ENCODE measurements at places on chromosomes 16 and 17.

GRCh38 chr16:83925957-83926725 is 26.9 kb upstream of the OSGIN1 start:
- no peak for DNase-seq

- no peak for DNase-seq
These were observed 292 bp downstream of the WSCD1 start for GRCh38 chr17:6070430-6070912.

- no peak for DNase-seq
These were observed 888 bp downstream of the PIGW start for GRCh38 chr17:36535669-36536081.

GRCh38 chr17:19295473-19296135 is 58.4 kb downstream of the EPN2 start:
- DNase-seq, result no peak

- DNase-seq, result no peak
These were observed 4.6 kb upstream of the PLK1 start for GRCh38 chr16:23673971-23674614.

DNA sequence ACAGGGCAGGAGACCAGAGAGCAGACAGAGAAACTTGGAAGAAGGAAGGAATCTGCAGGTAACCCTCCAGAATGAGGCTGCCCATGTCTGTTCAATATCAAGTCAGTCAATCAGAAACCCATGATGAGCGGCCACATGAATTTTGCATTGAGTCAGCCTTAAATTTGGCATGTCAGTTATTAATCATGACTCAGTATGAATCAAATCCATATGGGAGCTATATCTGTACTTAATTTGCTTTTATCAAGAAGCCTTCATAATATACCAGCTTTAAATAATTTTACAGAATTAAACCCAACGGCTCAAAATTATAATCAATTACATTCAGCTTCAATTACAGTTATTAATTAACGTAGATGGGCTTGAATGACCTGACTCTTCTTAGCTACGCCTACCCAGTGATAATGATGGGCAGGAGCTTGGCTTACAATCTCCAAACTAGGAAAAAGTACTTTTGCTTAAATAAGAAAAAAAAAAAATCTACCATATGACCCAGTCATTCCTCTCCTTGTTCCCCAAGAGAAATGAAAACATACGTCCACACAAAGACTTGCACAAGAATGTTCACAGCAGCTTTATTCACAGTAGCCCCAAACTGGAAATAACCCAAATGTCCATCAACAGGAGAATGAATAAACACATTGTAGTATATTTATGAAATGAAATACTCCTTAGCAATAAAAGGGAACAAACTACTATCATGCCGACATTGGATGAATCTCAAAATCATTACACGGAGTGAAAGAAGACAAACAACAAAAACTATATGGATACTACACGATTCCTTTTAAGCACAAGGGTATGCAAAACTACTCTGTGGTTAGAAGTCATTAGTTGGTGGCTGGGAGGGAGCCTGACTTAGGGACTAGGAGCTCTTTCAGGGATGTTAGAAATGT is 48.6 kb downstream of the SLC39A11 start:
- no peak for DNase-seq

DNA sequence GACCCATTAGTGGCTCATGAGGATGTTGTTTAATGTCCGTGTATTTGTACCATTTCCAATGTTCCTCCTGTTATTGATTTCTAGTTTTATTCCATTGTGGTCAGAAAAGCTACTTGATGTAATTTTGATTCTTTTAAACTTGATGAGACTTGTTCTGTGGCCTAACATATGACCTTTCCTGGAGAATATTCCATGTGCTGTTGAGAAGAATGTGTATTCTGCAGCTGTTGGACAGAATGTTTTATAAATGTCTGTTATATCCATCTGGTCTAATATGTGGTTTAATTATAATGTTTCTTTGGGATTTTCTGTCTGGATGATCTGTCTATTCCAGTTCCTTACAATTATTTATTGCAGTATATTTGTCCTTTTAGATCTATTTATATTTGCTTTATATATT is 2.9 kb upstream of the ABCA10 start:
- no peak for DNase-seq

- DNase-seq, result no peak
These were observed 74.0 kb downstream of the CMC2 start for GRCh38 chr16:80932708-80933095.

- DNase-seq, result no peak
These were observed 5.1 kb downstream of the ZFHX3 start for GRCh38 chr16:73042807-73043206.

- no peak for DNase-seq
These were observed 59.8 kb downstream of the CYTH1 start for GRCh38 chr17:78722246-78722761.

DNA sequence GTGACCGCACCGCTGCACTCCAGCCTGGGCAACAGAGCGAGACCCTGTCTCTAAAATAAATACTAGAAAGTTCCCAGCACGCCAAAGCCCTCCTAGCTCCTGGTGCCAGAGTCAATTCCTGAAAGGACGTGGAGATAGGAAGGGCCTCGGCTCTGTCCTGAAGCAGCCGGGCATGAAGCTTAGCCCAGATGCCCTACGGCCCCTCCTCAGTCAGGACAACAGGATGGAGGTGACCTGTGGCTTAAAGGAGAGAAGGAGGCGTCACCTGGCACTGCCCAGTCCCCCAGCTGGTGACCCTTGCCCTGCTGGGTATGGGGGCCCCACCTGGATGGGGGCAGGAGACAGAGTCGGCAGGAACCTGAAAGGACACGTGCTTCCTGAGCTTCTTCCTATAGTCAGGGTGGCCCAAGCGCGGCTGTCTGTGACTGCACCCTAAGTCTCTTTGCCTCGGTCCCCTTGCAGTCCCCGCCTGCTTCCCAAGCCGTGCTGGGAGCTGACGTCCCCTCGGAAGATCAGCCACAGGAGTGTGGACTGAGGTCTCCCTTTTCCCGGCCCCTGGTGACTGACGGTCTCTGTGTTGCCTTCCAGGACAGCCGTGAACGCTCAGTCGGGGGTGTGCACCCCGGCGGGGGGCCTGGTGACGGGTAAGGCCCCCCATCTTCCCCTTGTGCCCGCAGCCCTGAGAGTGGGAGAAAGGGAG is 14.9 kb upstream of the RNF213 start:
- DNase-seq, result no peak

GRCh38 chr17:59234631-59235030 is 14.3 kb downstream of the GDPD1 start:
- DNase-seq, result no peak

DNA sequence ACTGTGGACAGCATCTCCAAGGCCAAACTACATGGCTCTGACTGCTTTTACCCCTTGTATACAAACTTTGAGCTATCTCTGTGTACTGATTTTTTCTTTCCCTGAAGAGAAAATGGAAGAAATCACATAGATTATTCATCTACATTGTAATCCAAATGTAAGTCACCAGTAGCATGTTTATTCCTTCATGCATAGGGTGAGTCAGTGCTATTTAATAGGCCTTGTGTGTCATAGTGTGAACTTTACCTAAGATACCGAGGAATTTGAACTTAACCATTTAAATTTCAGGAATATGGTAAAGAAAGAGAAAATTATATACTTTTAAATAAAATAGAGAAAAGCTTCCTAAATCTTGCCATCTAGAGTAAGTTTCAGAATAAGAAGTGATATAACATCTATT is 16.5 kb downstream of the PHKB start:
- DNase-seq, result no peak
